Panc1 (cell line): ENCODE measurements at places on chromosomes 4 and X.

GRCh38 chrX:145563159-145563558, 254.5 kb upstream of the SLITRK2 start:
- DNase-seq = no peak

DNA sequence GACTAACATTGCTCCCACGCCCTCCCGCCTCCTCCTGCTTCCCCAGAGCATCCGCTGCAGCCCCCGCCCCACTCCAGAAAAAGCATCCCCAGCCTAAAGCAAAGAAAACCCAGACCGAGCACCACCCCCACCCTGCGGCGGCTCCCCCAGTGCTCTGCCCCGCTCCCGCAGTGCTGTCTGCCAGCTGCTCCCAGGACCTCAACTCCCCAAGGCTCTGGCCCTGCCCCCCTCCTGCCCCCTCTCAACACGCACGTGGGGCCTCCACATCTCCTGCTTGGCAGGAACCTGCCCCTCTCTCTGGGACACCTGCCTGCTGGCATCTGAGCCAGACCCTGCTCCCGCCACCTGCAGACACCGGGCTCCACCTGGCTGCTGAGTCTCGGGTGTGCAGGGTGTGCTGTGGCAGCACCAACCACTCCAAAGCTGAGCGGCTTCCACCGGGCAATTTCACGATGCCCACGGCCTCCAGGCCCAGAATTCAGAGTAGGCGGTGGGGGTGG, 79.4 kb downstream of the FAM53A start:
- no peak for DNase-seq

DNA sequence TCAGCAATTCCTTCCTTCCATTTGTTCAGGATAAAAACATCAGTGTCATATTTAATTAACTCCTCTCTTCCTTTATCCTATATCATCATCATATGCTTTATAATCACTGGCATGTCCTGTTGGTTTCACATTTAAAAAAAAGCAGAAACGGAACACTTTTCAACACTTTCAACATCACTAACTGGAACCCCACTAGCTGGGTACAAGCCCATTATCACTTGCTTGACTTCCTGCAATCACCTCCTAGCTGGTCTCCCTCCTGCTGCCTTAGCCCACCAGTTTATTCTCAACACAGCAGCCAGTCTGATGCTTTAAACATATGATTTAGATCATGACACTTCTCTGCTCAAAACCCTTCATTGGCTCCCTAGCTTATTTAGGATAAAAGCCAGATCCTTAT, 116.4 kb upstream of the LSM6 start:
- no peak for DNase-seq

- DNase-seq = no peak
Observed at GRCh38 chr4:169271692-169272007, 894 bp upstream of the SH3RF1 start.

DNA sequence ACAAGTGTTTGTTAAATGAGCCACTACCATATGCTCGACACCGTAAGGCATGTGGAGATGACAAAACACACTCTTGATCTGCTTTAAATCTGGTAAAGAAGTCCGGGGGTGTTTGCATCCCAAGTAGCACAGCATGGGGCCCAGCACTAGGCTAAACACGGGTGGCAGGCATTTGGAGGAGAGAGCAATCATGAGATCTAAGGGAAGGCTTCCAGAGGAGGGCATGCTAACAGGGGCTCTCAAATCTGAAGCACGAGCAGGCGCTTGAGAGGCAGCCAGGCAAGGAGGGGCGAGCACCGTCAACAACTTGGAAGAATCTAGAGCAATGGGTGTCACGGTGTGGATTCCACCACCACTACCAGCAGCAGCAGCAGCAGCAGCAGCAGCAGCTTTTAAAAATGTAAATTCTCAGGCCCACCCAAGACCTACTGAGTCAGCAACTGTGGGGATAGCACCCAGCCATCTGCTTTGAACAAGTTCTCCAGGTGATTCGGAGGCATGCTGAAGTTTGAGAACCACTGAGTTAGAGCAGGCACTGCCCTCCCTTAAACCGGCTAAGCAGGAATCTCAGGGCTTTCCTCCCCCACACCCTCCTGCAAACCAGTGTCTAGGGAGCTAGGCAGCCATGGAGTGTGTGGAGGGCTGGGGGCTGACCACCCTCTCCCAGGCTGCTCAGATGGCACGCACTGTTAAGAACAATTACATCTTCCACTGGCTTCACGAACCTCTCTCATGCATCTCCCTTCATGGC, 70.2 kb upstream of the MAP3K15 start:
- no peak for DNase-seq

- DNase-seq = no peak
Observed at GRCh38 chrX:132810488-132810887, 147.9 kb downstream of the HS6ST2 start.

DNA sequence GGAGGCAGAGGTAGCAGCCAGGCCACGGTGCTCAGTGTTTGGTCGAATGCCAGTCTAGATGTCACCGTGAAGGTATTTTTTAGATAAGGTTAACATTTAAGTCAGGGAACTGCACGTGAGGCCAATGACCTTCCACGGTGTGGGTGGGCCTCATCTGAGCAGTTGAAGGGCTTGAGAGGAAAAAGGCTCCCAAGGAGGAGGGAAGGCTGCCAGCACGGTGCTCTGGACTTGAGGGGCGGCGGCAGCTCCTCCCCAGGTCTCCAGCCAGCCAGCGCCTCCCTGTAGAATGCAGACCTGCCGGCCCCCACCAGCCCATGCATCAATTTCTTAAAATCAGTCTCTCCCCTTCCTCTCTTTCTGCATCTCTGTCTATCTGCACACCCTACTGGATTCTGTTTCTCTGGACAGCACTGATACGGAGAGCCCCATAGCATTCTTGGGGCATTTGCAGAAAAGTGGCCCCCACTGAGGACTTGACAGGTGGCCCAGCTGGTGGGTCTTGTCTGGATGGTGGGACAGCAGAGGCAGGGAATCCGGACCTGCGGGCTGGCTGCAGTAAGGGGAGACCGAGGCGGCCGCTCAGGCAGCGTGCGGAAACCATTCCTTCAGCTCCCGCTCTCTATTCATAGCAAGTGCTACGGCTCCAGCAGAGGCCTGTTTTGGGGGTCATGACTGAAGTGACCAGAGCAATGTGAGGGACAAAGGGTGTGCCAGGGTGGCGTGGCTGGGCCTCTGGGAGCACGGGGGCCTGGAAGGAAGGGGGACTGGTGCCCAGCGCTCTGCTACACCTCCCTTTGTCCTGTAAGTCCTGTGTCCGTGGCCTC, 7.9 kb upstream of the RGS12 start:
- DNase-seq = no peak

GRCh38 chr4:24382381-24382780, 202.0 kb downstream of the DHX15 start:
- DNase-seq = no peak

- DNase-seq = no peak
Observed at GRCh38 chr4:56768763-56769162, 52.7 kb downstream of the SPINK2 start.

GRCh38 chr4:147599769-147600168, 17.4 kb upstream of the TMEM184C start:
- no peak for DNase-seq

DNA sequence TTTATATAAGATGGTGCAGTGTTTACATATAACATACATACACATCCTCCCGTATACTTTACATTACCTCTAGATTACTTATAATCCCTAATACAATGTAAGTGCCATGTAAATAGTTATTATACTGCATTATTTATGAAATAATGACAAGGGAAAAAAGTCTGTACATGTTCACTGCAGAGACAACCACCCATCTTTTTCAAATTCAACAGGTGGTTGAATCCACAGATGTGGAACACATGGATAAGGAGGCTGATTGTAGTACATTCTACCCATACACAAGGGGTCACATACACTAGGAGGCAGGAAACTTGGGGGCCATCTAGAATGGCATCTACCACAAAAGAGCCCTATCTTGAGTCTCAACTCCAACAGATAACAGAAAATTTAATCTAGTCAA, 3.4 kb upstream of the IDS start:
- DNase-seq = no peak

GRCh38 chr4:7313991-7314390, 120.7 kb downstream of the PSAPL1 start:
- no peak for DNase-seq

GRCh38 chr4:108828620-108829019, 65.8 kb upstream of the ETNPPL start:
- no peak for DNase-seq

GRCh38 chrX:110001740-110002299, 1.1 kb upstream of the TMEM164 start:
- no peak for DNase-seq

- no peak for DNase-seq
Observed at GRCh38 chr4:8381814-8382581, 58.5 kb downstream of the ACOX3 start.

DNA sequence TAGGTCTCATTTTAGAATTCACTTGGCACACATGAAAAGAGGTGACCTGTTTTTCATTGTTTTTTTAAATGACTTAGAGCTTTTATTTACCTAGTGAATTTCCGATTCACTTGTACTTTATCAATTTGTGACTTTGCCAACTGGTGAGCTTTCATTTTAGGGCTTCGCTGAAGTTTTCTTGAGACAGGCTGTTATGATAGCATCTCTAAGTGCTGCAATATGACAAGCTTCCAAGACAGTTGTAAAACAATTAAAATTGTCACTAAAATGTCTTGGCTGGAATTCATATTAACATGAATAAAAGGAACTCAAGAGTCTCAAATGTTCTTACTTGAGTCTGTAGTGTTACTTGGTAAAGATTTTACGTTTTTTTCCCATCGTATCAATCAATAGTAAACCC, 831.7 kb upstream of the GRID2 start:
- no peak for DNase-seq

GRCh38 chr4:25446611-25447010, 69.5 kb downstream of the ANAPC4 start:
- no peak for DNase-seq

DNA sequence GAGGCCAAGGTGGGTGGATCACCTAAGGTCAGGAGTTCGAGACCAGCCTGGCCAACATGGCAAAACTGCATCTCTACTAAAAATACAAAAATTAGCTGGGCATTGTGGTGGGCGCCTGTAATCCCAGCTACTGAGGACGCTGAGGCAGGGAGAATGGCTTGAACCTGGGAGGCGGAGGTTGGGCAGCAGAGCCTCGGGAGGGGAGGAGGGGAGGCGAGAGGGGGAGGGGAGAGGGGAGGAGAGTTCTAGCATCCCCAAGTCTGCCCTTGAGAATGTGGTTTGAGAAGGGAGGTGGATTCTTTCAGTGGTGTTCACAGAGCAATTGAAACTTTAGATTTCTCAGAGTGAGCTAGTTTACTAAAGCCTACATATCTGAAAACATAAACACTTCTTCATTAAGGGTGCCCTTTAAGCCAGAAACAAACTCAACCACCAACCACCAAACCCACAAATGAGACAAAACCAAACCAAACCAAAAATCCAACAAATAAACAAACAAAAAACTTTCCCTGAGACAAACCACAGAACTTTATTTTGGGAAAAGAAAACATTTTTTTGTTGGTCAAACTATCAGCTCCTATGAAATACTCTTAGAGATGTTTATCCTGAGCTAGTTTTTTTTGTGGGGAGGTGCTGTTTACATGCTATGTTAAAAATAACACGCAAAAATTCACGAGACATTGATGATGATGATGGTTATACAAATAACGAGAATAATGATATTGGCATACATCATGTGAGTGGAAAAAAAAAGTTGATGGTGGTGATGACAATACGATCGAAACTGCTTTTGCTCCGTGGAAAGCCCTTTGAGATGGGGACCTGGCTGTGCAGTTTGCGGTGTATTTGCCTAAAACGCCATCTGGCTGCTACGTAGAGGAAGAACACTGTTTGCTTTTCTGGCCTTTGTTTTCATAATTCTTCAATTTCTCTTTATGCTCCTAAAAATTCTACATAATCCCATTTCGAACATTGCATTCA, 98.2 kb upstream of the PRKX start:
- DNase-seq = no peak

DNA sequence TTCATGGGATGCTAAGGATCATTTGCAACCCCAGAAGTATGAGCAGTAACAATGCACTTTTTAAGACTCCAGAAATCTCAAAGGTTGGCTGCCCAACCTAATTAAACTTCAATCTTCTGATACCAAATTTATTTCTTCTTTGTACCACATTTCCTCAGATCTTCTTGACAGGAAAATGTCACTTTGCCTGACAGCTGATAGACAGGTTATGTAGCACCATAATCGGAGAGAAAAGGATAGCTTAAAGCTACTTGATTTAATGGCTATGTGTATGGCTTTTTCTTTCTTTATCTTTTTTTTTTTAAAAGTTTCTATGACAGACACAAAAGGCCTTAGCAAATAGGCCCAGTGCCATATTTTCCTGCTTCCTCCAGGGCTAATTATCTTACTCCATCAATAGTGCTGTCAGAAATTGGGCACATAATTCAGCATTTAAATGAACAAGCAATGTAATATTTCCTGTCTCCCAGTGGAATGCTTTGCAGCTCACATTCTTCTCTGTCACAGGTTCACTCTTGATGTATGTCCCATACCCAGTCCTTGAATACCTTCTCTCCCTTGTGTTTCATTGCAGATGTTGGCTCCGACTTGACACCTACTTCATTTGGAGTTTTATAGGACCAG, 795.7 kb downstream of the ADGRL3 start:
- DNase-seq = no peak

DNA sequence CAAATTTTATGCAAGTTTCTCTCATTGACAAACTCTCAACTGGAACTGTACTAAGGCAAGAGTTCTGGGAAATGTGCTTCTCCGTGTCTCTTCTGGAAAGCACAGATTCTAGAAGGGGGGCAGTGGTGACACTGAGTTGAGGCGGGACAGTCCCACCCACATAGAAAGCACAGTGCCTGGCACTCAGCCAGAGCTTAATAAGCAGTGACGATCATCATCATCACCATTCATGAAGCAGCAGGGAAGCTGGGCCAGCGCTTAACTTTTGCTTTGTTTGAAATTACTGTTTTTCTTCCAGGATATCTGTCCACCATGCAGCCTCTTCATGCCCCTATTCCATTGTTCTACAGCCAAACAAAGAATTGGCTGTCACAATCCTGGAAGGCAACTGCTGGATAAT, 60.3 kb downstream of the BEND2 start:
- DNase-seq = no peak

DNA sequence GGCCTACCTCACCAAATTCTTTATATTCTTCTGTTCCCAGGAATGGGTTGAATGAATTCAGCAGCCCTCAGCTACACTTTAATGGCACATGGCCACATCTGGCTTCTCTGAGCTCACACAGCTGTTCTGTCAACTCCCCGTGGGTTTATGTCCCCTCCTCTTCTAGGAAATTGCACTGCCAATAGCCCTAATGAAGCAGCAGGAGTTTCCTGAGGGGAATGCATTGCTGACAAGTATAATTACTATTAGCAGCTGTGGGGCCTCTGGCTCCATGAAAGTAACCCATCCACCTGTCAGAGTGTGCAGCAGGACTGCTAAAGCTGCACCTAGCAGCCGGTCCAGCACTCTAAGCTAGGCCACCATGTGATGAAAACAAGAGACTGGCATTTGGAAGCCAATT, 50.3 kb downstream of the FTHL17 start:
- DNase-seq = no peak

- no peak for DNase-seq
Observed at GRCh38 chr4:166726832-166727231, 507.5 kb downstream of the SPOCK3 start.
